ENCODE measurements at places on chromosomes 1 and 21. TPM values are rescaled to one million over a fixed set of nuclear protein-coding genes. Genes with fewer than 3 reads are reported as not detected.

DNA sequence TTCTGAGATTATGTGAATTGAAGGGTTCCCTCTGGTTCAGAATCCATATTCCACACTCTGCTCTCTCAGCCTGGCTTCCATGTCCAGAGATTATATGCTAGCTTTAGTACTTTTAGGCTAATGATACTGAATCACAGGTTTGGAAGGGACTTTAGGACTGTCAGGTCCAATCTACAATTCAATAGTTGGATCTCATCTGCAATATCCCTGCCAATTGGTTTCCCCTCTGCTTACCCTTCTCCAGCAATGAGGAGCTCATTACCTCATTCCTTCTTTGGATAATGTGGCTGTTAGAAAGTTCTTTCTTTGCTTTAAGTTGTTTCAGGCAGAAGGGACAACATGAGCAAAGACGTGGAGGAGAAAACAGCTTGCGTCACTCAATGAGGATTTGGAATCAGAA, 245.3 kb downstream of the PLPP3 start:
- DNase-seq = no peak

GRCh38 chr1:40760984-40761383, 22.6 kb upstream of the KCNQ4 start:
- no peak for DNase-seq

DNA sequence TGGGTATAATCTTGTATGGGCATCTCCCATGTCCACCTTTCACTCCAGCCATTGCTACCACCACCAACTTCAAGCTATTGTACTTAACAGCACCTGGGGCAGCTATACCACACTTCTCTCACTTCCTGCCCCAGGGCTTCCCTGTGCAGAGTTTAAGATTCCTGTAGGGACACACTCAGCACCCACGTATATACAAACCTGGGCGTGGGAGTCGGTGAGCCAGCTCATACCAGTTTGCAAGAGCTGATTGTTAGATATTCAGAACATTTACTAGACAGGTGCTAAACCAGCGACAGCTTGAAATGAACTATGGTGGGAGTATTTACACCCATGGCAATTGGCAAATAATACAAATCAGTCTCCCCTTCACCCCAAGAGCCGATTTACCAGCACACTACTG, 114.8 kb upstream of the CSF3R start:
- DNase-seq = no peak

DNA sequence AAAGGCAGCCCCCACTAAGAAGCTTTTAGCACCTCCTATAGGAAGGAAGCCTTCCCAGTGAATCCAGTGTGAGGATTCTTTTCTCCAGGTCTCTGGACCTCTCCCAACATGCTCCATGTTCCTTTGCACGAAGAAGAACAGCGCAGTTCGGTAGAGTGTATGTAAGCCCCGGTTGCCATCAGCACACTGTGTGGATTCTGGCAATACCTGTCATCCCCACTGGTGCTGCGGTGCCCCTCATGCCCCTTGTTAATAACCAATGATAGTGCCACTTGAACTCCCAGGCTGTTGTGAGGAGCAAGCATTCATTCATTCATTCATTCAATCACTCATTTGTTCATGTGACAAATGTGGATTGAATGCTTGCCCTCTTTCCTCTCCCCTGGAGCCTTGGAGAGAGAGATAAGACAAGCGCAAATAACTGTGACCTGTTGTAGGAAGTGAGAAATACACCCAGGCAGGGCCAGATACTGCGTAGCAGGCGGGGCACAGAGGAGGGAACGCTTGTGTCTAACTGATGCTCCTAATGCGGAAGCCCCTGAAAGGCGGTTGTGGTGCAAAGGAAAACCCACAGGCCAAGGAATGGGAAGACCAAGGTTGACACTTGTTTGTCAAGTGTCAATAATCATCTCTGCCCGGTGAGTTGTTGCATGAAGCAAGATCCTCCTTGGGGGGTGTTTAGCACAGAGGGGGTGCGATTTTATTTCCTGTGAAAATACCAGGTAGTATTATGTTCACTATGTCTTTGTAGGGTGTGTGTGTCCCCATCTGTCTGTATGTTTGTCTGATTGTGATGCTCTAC, 9.8 kb downstream of the LGR6 start:
- DNase-seq = peak; percentile 57

- no peak for DNase-seq
These were observed 39.9 kb upstream of the MUTYH start for GRCh38 chr1:45380125-45380524.

Gene SH3BGR
- total RNA-seq = not detected

GRCh38 chr1:30743584-30744059, 14.0 kb downstream of the LAPTM5 start:
- peak; percentile 70 for DNase-seq

Gene TESK2
- total RNA-seq = 1.3 TPM

Gene PLPPR4
- not detected for total RNA-seq

Gene RAP1GAP
- total RNA-seq = not detected

- peak; percentile 96 for DNase-seq
These were observed 15.9 kb downstream of the RNU5D-1 start for GRCh38 chr1:44714944-44715571.

Gene DSCAM
- total RNA-seq = not detected

Gene C1orf87
- total RNA-seq = not detected

GRCh38 chr1:3494321-3495308, 40.1 kb downstream of the ARHGEF16 start:
- DNase-seq = no peak

Gene MX1
- 108 TPM for total RNA-seq

Gene PSRC1
- 6.3 TPM for total RNA-seq

- DNase-seq = peak; percentile 46
These were observed at the start of gene BATF3 for GRCh38 chr1:212699625-212700222. BATF3 (minus strand) TSS chr1:212699840; CDS start chr1:212699762, 78 bp downstream.

DNA sequence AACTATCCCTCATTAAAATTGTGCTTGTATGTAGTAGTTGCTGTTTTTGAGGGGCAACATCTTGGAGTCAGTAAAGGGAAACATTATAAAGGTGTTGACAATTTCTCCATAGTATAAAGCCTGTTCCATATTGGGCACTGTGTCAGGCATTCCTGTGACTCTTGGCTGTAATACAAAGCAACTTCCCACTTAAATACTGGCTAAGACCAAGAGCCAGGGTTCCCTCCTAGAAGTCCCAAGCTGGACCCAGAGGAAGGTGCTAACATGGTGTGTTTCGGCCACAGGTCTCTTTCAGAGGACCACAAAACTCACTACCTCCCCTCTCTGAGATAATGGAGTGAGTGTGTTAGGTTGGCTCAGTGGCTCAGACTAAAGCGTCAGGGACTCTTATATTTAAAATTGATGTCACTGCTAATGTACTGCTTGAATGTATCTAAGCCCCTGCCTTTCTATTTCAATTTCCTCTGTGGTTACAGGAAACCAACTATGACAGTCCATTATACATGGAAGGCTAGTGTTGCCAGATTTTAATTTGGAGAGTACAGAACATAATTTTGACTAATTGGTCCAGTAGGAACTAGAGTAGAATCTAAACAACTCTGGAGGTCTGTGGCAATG, 74.7 kb upstream of the RGL1 start:
- DNase-seq = no peak

Gene ZNF684
- total RNA-seq = 8.5 TPM

GRCh38 chr1:168774241-168774640, 45.2 kb upstream of the DPT start:
- DNase-seq = no peak

- DNase-seq = no peak
These were observed 52.5 kb upstream of the CNIH3 start for GRCh38 chr1:224563666-224564065.

GRCh38 chr1:115136106-115136505, 46.8 kb upstream of the TSPAN2 start:
- no peak for DNase-seq

Gene PHF13
- 5.7 TPM for total RNA-seq

Gene C1orf185
- total RNA-seq = not detected

- DNase-seq = no peak
These were observed 69.6 kb downstream of the LHX4 start for GRCh38 chr1:180299479-180300221.

Gene SERTAD4
- total RNA-seq = not detected

- DNase-seq = peak; percentile 59
These were observed 6.1 kb downstream of the ZNF692 start for GRCh38 chr1:248852481-248853405.

- DNase-seq = peak; percentile 58
These were observed 14.5 kb downstream of the SAMD11 start for GRCh38 chr1:938088-938683.

Gene SLC2A5
- total RNA-seq = 0.22 TPM

DNA sequence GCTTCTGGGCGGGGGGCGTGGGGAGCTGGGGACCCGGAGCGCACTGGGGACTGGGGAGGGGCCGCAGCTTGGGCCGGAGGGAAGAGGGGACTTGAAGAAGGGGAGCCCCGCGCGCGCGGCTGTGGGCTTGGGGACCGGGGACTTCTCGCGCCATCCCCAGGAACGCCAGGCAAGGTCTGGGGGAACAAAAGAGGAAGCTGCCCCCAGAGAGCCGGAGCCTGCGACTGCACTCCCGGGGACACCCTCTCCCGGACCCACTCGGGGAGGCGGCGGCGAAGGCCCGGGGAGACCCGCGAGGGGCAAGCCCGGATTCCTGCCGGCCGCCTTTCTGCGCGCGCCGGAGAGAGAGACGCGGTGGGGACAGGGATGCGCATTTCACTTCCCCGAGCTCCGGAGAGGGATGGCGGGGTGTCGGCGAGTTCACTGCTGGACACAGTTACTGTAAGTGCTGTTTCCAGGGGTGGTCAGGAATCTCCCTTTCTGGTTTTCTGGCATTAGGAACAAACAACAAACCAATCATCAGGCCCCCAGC, 732 bp downstream of the ABCG1 start:
- DNase-seq = no peak

DNA sequence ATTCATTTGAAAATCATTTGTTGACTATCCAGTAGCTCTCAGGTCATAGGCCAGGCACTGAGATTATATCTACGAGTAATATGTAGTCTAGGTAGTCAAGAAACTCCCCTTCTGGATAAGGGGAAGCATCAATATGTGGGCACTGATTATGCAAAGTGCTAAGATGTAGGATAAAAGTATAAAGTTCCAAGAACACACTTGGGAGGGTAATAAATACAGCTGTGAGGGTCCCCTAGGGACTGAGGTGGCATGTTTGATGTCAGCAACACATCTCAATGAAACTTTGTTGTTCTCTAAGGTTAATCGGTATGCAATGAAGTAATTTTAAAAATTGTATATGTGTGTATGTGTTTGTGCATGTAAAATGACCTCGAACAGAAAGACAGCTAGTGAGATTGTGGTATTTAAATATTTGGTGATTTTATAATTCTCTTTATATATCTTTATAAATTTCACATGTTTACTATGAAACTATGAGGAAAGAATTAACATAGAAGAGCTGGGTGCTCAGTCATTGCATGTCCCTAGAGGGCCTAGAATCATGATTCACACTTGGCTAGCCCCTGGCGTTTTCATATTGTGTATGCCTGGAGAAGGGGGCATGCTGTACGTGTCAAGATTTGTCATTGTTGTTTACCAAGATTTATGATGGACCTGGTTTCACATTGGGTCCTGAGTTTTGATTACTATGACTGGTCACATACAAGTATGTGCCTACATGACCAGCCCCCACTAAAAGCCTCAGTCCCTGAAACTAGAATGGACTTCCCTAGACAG, 140.1 kb upstream of the DUSP10 start:
- no peak for DNase-seq

Gene TPTE
- not detected for total RNA-seq

DNA sequence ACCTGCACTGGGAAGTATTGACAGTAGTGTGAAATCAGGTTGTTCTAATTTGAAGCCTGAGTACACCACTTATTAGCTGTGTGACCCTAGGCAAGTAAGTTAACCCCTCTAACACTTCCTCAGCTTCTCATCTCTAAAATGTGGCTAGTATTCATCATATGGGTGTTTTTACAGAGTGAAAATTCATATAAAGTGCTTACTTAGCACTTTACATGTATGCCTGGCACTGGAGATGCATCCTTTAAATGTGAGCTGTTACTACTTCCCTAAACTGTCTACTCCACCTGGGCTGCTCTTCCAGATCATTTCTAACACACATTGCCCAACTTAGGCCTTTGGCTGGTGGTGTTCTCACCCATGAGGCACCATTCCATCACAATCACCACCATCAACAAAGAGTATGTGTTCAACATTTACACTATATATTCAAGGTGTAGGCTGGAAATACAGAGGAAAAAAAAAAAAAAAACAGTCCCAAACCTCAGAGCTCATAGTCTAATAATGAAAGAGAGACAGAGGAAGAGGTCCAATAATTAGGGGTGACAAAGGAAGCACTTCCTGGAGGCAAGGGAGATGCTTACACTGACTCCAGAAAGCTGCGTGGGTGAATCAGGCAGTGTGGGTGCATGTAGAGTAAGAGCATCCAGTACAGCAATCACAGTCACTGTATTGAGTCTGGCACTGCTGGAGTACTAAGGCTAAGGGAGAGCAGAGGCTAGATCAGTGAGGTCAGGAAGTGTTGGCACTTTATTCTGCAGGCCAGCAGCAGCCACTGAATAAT, 3.6 kb downstream of the STX6 start:
- DNase-seq = no peak

DNA sequence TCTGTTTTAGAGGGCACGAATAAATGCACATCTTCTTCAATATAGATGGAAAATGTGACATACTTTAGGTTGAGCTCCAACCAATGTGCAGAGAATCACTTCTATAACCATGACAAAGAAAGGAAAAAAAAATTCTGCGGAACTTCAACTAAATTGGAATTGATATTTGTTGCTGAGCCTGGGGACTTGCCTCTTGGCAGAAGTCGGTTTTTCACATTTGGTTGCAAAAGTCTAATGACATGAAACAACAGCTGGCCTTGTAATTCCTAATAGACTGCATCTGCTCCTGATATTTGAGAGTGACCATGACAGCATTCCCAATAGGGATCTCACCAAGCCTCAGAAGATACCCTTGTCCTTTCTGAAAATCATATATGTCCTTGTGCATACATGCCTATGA, 112.8 kb downstream of the PRRX1 start:
- no peak for DNase-seq

Gene ITSN1
- total RNA-seq = 2.3 TPM

DNA sequence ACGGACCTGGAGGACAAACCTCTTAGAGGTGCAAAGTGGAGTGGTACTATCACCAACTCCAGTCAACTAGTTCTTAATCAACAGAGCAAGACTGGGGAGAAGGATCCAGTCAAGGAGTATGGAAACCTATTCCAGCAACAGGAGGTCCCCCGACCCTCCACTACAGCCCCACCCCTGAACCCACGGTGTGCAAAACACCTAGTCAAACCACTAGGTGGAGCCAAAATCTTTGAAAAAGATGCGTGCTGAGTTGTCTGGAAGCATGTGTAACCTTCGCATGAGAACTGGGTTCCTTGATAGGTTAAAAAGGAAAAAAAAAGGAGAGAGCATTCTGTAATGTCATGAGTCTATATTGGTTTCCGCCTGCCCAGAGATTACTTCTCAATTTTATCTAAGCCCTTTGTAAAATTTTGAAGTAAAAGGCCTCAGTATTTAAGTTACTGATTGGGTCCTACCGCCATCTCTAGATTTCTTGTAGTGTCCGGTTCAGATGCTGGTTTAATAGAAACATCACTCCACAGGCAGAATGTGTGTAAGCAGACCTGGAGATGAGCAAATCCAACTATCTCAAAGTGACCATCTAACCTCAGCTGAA, 81.9 kb upstream of the HAO2 start:
- DNase-seq = peak; percentile 83

All from Karpas-422 (cell line).